Inflammatory macrophage treated with lipopolysaccharide for 4 hours (primary cell): ENCODE measurements at places on chromosomes 13 and 19.

- DNase-seq, result no peak
These were observed 134.5 kb upstream of the KL start for GRCh38 chr13:32881777-32882145.

DNA sequence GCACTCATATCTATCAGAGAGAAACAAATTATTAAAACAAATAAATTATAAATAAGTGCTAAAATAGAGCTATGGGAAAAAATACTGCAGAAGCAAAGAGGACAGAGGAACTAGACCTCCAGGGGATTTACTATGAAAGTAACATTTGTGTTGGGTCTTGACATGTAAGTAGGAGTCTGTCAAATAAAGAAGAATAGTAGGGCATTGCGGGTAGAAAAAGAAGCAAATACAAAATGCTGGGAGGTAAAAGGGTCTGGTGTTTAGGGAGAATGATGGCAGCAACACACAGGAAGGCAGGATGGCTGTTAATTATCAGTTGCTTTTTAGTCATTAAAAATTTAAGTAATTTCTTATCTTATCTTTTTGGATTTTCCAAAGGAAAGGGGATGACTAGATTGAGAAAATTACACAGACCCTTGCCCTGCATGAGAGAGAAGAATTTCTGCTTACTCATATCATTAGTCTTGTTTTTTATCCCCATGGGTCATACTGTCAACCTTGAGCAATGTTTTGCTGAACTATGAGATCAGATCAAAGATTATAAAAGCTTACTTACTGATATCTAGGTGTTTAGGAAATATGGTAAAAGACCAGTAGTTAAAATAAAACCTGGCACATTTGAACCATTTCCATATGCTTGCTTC, 472.7 kb downstream of the DIAPH3 start:
- DNase-seq, result no peak

DNA sequence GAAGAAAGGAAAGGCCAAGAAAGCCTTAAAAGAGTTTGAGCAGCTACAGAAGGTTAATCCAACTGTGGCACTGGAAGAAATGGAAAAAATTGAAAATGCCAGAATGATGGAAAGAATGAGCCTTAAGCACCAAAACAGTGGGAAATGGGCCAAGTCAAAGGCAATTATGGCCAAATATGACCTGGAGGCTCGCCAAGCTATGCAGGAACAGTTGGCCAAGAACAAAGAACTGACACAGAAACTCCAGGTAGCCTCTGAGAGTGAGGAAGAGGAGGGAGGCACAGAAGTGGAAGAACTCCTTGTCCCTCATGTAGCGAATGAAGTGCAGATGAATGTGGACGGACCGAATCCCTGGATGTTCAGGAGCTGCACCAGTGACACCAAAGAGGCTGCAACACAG, 5.1 kb downstream of the UTP14C start:
- no peak for DNase-seq

- DNase-seq, result no peak
These were observed 162.4 kb downstream of the FOXO1 start for GRCh38 chr13:40503966-40504591.

GRCh38 chr19:49678985-49679770, 2.1 kb downstream of the PRMT1 start:
- DNase-seq, result no peak

- DNase-seq, result no peak
These were observed 80.3 kb upstream of the OXGR1 start for GRCh38 chr13:97074618-97075017.

- DNase-seq, result no peak
These were observed 30.7 kb downstream of the ERICH6B start for GRCh38 chr13:45584816-45585215.

- DNase-seq, result peak; percentile 80
These were observed 51.5 kb downstream of the INSR start for GRCh38 chr19:7242601-7243258.
